ENCODE measurements at places on chromosomes 2 and 18.

GRCh38 chr2:207215308-207215707, 49.6 kb upstream of the KLF7 start:
- DNase-seq: no peak

GRCh38 chr2:43227830-43228281, 1.4 kb upstream of the ZFP36L2 start:
- peak; percentile 54 for DNase-seq

- DNase-seq: no peak
These were observed 49.9 kb upstream of the EML6 start for GRCh38 chr2:54673501-54673998.

DNA sequence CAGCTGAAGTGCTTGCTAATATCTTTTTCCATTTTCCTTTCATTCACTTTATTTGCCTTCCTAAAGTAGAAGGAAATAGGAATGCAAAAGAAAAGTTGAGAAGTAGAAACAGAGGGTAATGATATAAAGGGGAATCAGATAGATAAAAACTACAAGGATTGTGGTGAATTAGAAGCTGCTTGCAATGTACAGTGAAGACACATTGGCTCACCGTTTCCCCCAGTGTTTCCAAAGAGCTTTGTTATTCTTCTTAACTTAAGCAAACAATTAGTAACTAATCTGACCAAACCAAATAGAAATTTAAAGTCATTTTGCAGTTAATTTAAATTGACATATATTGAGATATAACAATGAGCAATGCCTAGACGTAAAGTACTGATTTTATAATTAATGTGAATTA, 63.4 kb downstream of the RELCH start:
- no peak for DNase-seq

GRCh38 chr2:128408349-128409305, 90.0 kb upstream of the HS6ST1 start:
- DNase-seq: no peak

DNA sequence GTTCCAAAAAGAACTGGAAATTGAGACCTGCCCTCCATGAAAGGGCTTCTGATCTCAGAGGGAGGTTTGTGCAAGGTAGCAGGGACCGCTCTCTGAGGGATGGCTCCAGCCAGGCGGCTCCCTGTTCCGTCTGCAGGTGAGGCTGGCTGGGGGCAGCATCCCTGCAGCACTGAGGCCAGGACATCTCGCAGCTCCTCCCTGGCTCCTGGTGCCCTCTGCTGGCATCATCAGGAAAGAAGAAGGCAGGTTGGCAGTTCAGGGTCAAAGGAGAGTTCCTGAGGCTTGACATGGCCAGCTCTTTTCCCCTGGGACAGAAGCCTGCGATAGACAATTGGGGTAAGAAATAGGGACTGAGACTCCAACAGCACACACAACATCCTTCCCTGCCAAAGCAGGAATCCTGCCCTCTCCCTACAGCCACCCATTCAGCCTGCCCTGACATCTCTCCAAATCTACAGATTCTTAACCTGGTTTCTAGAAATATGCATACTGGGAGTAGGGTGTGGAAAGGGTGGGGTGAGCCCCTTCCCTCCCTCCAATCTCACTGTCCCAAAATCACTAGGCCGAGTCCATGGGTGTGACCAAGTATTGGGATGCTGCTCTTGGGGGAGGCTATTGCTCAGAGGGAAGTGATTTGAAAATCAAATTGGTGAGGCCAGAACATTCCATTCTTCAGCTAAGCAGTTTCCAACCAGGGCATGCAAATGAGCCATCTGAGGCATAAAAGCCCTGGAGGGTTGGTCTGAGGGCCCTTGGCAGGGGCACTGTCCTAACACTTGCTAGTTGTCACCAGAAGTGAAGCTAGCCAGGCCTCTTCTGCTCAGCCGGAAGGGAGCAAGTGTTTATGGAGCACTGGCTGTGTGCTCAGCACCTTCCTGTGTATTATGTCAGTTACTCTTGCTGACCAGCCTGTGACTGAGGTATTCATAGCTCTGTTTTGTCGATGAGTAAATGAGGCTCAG, 185.4 kb downstream of the TFCP2L1 start:
- DNase-seq: peak; percentile 44
